ENCODE measurements at places on chromosomes 5 and 9.

DNA sequence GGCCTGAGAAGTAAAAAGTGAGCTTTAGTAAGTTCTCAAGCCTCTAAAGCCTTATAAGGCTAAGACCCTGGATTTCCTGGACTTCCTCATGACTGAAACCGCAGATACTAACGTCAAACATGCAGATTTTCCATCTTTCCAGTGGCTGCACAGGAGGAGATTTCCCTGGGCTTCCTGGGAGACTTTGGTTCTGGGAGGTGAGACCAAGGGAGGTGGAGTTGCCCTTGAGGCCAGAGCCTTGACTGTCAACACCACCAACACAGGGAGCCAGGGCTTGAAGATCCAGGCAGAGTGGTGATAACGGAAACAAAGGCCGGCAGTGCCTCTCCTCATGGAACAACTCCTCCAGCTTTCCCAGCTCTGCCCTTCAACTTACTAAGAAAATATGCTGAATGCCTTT, 144.7 kb upstream of the LRRTM2 start:
- DNase-seq: no peak

DNA sequence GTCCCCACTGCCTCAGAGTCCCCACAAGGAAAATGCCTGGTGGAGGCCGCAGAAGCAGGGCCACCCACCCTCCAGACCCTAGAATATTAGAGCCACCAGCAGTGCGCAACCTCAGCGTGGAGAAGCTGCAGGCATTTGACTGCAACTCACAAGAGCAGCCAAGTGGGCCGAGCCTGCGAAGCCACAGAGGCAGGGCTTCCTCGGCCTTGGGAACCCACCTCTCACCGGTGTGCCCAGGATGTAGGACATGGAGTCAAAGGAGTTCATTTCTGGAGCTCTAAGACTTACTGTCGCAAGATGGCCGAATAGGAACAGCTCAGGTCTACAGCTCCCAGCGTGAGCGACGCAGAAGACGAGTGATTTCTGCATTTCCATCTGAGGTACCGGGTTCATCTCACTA, 397.9 kb upstream of the PIK3R1 start:
- DNase-seq: no peak

DNA sequence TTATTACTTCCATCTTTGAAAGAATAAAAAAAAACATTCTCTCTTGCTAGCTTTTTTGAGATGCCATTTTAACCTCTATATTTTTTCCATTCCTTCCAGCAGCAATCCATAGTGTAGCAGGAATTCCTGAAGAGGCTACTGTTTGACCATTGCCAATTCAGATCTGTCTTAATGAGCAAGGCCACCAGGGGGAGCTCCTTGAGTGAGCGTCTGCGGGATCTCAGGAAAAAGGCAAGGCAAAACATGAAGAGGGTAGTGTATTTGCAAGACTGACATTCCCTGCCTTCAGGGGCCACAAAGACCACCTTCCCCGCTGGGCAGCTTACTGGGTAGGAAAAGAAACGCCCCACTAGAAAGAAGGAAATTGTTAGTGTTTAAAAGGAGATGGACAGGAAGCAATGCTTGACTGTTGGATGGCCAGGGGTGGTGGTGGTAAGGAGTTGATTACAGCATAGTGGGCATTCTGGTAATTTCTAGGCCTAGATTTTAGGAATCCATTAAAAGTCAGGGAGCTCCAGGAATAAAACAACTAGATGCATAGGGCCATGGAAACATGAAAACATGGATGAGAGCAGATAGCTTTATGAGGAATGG, 206.6 kb upstream of the HAPLN1 start:
- DNase-seq: no peak

DNA sequence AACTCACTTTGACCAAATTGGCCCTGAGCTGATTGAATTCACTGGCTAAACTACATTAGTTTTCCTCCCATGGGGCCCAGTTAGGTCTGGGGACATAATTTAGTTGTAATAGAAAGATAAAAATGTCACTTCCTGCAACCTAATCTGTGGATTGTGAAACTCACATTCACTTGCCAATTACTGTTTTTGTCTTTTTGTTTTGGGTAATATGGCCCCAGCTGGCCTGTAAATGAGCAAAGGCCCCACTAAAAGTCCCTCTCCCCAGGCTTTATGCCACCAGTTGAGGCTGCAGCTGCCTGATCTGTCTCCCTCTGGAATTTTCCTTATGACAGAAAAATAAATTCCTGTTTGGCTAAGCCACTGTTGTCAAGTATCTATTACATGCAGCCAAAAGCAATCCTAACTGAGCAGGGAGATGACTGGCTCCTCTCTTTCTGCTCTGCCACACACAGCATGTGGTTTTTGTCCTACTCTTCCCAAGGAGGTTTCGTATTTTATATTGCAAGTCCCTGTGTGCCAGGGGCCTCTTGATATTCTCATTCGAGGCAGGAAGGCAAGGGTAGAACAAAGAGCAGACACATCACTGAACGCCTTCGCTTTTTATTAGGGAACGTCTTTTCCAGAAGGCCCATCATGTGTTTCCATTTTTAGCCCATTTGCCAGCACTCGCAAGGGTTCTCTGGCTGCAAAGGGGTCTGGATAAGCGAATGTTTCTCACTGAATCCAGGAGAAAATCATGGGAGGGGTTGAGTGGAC, 24.1 kb upstream of the SLC25A48 start:
- no peak for DNase-seq

- no peak for DNase-seq
These were observed 6.0 kb upstream of the FAM163B start for GRCh38 chr9:133615186-133615585.

DNA sequence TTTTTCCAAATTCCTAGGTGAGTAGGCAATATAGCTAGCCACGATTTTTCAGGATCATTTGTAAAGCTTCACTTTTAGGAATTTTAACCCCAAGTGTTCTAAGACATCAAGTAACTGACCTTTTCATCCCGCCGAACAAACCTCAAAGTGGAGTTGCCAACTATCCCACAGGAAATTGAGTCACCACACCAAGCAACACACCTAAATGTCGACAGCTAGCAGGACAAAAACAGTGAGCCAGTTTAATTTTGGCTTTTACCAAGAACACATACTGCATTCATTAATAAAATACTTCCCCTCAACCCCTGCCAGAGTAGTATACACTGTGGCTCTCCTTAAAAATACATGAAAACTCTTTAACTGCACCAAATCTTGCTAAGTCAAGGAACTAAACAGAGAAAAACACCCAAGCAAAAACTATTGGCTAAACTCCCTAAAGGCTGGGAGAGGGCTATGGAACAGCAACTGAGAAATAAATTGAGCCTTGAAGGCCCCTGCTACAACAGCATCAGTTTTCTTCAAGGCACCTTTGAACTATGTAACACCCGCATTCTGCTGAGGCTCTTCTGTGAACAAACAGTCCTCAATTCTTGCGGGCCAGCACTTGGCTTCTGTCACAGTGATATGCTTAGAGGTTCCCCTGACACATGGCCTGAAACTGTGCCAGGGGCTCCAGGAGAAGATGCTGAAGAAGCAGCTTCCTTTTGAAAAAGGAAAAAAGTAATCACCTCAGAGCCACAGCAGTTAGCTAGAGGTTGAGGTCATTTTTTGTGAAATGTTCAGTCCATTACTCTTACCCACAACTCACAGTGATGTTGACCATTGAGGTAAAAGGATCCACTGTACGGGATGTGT, 459.6 kb downstream of the RAB3C start:
- no peak for DNase-seq

GRCh38 chr5:149423794-149424268, 44.7 kb upstream of the IL17B start:
- no peak for DNase-seq

GRCh38 chr9:15763371-15763770, 210.5 kb downstream of the CCDC171 start:
- no peak for DNase-seq

GRCh38 chr5:108935611-108936010, 187.9 kb downstream of the FER start:
- no peak for DNase-seq

- DNase-seq: no peak
These were observed 68.5 kb downstream of the ANGPTL2 start for GRCh38 chr9:127053960-127054359.

Measured in PC-9 (cell line).